ENCODE measurements at places on chromosomes 6 and 20.

GRCh38 chr20:3576363-3576762 lies 86.8 kb downstream of the GFRA4 start:
- no peak for DNase-seq

GRCh38 chr20:17808357-17808756 lies 108.6 kb downstream of the BANF2 start:
- no peak for DNase-seq

DNA sequence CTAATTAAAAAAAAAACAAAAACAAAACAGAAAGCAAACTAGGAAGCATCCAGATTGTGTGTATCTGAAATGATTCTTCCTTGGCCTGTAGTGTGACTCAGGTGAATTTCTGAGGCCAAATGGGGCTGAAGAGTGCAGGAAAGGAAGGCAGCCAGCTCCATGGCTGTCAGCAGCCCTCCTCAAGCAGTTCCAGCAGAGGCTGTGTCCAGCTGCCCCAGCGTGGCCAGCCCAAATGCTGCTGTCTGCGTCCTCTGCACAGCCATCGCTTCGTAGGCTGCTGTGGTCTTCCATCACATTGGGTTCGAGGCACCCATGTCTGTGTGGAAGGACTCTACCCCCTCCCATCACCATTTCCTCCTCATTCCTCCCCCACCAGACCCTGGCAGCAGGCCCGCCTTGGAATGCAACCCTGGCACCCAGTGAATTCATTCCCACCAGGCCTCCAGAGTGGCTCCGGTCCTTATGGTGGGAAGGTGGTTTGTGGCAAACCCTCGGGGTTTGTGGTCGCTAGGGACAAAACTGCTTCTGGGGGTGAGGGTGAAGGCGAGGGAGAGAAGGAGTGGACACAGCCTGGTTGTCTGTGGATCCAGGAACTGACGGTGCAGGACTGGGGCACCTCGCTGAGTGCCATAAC lies 81.5 kb downstream of the MYLK4 start:
- no peak for DNase-seq

DNA sequence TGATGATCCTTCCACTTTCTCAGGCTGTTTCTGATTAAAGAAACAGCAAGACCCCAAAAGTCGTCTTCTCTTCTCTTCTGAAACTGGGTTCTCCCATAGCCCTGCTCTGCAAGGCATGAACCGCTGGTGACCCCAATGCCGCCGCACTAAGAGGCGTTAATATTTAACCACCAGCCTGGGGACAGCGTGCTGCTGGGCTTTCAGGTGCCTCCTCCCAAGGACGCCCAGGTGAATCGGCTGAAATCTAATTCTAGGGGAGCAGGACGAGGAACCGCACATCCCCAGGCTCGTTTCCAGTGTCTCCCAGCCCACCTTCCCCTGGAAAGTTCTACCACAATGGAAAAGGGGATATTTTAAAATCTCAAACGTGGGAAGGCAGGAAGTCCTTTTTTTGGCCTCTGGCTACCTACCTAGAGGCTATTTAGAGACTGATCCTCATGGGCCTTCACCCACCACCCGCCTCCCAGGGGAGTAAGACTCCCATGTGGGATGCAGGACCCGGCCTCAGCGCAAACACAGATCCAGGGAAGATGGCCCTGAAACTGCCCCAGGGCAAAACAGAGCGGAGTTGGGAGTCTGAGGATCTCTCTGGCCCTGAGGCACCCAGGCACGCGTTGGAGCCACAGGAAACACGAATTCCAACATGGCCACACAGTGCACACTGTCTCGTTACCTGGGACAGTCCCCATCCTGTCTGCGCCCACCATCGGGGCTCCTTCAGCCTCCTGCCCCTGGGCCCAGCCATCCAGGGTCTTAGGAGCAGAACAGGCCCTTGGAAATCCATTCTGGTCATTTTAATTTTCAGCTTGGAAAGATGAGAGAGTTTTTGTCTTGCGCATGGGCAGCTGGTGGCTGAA lies 56.2 kb downstream of the BMP7 start:
- no peak for DNase-seq

GRCh38 chr6:93358435-93358834 lies 60.9 kb downstream of the EPHA7 start:
- DNase-seq, result no peak

GRCh38 chr20:1337441-1337840 lies 8.5 kb upstream of the SDCBP2 start:
- no peak for DNase-seq

GRCh38 chr6:9564021-9564420 lies 850.9 kb downstream of the TFAP2A start:
- DNase-seq, result no peak

GRCh38 chr6:63466242-63466733 lies 106.0 kb upstream of the LOC128125822 start:
- no peak for DNase-seq

- DNase-seq, result no peak
Measured at GRCh38 chr6:105995391-105995865, 90.7 kb upstream of the PRDM1 start.

- DNase-seq, result no peak
Measured at GRCh38 chr6:88413459-88413858, 247.3 kb upstream of the CNR1 start.

GRCh38 chr6:28597924-28598722 lies 72.4 kb downstream of the GPX5 start:
- no peak for DNase-seq

GRCh38 chr6:45538641-45539547 lies 161.2 kb upstream of the SUPT3H start:
- no peak for DNase-seq

DNA sequence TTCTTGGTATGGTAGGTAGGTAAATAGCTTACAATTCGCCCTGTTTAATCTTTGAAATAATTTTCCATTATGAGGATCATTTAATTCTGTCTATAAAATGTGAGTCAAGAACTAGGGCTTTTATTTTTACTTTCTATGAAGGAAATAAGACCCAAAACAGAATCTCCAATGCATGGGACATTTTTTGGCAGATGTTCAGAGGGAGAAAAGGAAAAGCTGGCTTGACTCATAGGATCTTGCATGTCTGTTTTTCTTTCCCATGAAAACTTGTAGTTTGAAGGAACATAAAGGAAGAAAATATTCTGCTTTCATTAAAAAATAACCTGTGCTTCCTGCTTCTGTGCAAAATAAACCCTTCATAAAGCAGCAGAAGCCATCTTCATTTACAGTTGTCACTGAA lies 143.1 kb upstream of the INSM1 start:
- no peak for DNase-seq

DNA sequence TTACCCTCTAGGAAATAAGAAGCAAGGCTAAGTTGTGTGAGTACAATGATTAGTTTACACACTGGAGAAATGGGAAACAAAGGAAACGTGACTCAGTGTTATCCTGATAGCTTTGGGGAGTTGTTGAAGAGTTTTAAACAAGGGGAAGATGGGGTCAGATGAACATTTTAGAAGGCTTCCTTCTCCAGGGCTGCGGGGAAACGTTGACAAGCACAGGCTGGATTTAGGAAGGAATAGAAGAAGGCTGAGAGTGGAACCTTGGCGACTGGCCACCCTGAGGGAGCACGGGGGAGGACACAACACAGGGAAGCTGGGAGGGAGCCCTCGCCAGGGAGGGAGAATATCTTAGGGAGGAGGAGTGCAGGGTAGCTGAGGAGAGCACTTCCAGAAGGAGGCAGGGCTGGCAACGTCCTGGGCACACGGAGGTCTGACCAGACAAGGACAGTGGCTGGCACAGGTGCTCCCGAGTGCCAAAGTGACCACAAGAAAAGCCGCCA lies 134.7 kb downstream of the AIG1 start:
- no peak for DNase-seq

DNA sequence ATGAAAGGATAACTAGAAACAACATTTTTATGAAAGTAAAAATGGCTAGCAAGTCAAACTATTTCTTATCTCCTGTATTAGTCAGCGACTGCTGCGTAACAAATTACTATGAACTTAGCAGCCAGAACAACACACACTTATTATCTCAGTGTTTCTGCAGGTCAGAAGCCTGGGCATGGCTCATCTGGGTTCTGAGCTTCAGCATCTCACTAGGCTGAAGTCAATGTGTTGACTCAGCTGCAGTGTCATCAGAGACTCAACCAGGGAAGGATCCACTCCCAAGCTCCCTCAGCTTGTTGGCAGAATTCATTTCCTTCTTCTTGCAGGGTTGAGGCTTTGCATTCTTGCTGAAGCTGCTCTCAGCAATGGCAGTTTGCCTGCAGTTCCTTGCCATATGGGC lies 33.2 kb upstream of the IGF2R start:
- no peak for DNase-seq

- DNase-seq, result no peak
Measured at GRCh38 chr6:163261361-163261760, 153.2 kb upstream of the QKI start.

- no peak for DNase-seq
Measured at GRCh38 chr6:148952147-148953035, 205.6 kb downstream of the UST start.

- DNase-seq, result no peak
Measured at GRCh38 chr6:70315079-70315751, 12.3 kb upstream of the COL9A1 start.

DNA sequence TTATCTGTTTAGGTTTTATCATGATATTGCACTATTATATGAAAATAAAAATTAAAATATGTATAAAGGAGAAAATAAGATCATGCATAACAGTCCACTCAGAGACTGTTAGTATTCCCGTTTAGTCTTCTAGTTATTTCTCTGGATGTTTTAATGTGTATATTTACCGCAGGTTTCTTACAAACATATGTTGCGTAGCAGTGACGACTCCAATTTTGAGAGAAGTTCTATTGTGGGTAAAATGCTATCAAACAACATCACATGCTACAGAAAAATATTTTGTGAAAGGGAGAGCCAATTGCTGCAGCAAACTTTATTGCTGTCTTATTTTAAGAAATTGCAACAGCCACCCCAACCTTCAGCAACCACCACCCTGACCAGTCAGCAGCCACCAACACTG lies 72.4 kb upstream of the NXT1 start:
- DNase-seq, result no peak

- DNase-seq, result no peak
Measured at GRCh38 chr6:73665686-73666319, 12.0 kb upstream of the SLC17A5 start.

GRCh38 chr20:13788167-13788834 lies 3.5 kb downstream of the NDUFAF5 start:
- DNase-seq, result no peak

DNA sequence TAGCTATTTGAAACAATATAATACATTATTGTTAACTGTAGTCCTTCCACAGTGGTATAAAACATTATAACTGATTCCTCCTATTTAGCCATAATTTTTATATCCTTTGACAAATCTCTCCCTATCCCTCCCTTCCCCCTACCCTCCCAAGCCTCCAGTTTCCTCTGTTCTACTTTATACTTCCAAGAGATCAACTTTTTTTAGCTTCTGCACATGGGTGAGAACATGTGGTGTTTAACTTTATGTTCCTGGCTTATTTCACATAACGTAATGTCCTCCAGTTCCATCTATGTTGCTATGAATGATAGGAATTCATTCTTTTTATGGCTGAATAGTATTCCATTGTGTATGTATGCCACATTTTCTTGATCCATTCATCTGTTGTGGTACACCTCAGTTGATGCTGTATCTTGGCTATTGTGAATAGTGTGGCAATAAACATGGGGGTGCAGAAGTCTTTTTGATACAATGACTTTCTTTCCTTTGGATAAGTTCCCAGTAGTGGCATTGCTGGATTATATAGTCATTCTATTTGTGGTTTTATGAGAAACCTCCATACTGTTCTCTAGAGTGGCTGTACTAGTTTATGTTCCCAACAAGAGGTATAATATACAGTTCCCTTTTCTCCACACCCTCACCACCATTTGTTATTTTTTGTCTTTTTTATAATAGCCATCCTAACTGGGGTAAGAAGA lies 205.0 kb downstream of the KCNQ5 start:
- DNase-seq, result no peak

DNA sequence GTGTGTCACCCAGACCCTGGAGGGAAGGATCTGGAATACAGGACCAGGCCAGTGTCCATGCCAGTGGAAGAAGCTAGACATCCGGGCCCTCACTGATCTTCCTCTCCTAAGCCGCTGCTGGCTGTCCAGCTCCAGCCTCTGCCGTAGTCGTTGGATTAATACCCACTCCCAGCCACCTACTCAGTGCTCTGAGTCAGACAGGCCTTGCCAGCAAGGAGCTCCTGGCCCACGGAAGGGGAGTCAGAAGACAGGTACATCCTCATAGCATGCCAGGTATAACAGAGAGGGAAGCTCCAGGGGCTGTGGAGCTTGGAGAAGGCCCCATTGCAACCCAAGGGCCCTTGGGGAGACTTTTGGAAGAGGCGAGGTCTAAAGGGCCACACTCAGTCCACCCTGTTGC lies 49.0 kb downstream of the STK35 start:
- DNase-seq, result no peak
